ENCODE measurements at places on chromosomes 6 and 20. TPM values are rescaled to one million over a fixed set of nuclear protein-coding genes. Genes with fewer than 3 reads are reported as not detected.

The C6orf163 gene
- total RNA-seq: 1.3 TPM

The MKKS gene
- total RNA-seq: 15.6 TPM

The CRIP3 gene
- total RNA-seq: 0.64 TPM

The ALDH8A1 gene
- not detected for total RNA-seq

The ULBP3 gene
- 2.4 TPM for total RNA-seq

The ETV7 gene
- total RNA-seq: 2.0 TPM

The OR12D3 gene
- total RNA-seq: not detected

The XKR7 gene
- 6.2 TPM for total RNA-seq

The ZNF334 gene
- total RNA-seq: 0.28 TPM
